HT1080 (cell line): ENCODE measurements at places on chromosomes 3 and 15.

DNA sequence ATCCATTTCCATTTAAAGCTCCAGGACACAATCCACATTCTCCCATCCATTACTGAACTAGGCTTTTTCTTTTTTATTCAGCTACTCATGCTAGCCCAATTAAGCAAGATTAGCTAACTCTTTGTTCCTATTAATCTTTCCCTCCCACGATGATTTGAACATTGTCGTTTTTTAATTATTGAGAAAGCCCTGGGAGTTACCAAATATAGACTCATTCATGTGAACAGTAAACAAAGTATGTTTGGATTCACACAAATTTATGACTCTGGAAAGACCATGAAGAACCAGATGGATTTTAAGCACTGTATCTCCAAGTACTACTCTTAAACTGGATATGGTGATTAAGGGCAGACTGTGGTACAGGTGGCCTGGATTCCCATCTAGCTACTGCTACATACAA is 82.2 kb downstream of the STRIT1 start:
- DNase-seq: no peak

GRCh38 chr3:197186887-197187588 is 111.4 kb downstream of the DLG1 start:
- DNase-seq: peak; percentile 56

DNA sequence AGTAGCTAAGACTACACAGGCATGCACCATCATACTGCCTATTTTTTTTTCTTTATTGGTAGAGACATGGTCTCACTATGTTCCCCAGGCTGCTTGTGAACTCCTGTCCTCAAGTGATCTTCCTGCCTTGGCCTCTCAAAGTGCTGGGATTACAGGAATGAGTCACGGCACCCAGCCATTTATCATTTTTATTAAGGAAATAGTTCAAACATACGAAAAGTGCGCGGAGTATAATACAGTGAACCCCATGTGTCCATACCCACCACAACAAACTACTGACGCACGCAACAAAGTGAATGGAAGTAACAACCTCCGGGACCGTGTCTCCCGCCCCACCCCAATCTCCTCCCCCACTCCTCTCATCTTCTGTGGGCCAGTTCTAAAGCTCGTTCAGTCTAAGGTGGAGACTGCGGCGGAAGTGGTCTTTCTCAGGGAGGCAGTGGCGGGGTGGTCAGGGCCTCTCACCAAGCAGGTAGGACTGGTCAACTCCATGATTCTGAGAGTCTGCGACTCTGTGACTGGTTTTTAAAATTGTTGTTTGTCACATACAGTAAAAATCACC is 42.1 kb downstream of the DNAJB8 start:
- DNase-seq: peak; percentile 67

GRCh38 chr15:77597804-77598453 is 34.8 kb downstream of the LINGO1 start:
- peak; percentile 60 for DNase-seq

GRCh38 chr15:29090617-29091466 is 178.8 kb downstream of the NSMCE3 start:
- peak; percentile 21 for DNase-seq

DNA sequence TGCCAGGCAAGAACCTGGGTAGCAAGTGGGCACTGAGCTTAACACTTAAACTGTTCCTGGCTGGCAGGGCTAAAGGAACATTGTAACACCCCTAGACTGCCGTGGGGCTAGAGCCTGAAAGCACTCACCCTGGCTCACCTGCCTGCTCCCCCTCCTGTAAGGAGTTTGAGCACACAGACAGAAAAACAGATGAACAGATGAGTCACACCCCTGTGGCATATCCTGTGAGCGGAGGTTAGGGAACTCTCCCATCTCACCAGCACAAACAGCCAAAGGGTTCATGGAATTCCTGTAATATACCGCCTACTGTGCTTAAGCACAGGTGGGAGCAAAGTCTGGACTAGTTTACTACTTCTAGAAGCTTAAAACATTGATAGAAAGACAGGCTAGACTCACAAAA is 300.1 kb downstream of the ROBO1 start:
- DNase-seq: peak; percentile 78

- peak; percentile 62 for DNase-seq
These were observed 113.9 kb downstream of the OXNAD1 start for GRCh38 chr3:16378920-16379319.

- no peak for DNase-seq
These were observed 35.6 kb downstream of the SNAPC5 start for GRCh38 chr15:66461917-66462316.

DNA sequence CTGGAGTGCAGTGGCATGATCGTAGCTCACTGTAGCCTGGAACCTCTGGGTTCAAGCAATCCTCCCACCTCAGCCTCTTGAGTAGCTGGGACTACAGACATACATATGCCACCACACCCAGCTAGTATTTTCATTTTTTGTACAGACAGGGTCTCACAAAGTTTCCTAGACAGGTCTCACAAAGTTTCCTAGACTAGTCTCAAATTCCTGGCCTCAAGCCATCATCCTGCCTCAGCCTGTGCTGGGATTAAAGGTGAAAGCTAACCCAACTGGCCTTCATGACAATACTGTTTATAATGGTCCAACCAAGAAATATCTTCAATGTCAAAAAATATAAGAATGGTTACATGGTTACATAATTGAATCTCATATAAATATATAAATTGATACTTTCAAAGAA is 24.0 kb downstream of the GPR176 start:
- no peak for DNase-seq

GRCh38 chr3:16060358-16060852 is 114.1 kb upstream of the GALNT15 start:
- DNase-seq: peak; percentile 99

DNA sequence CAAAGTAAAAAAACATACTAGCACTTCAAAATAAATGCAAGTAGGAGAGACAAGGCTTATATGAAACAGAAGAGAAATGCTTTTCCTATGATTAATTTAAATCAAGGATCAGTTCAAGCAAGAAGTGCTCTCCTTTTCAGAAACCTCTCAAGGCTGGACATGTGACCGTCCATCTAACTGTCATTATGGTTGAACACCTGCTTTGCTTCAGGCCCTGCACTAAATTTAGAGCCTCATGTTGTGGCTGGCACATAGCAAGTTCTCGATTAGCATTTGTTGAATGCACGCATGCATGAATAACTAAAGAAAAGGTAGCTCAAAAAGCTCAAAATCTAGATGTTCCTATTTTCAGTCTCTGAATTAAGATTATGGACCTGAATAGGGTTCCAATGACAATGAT is 82.0 kb downstream of the SV2B start:
- no peak for DNase-seq

DNA sequence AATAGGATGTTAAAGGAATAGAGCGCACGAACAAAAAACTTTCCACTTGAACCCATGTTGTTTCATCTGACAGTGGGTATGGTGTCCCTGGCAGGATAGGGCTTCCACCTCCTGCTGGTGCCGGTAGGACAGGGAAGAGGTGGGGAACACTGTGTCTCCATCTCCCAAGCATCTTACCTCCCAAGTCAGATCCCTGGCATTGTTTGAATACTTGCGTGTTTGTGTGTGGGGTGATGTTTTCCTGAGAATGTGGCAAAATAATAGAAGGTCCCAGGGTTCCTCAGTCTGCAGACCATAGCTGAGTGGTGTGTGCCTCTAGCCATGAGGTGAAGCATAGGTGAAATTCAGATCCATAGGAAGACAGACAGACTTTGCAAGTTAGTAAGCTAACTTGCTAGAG is 119.4 kb downstream of the IGF1R start:
- DNase-seq: no peak

GRCh38 chr15:71747128-71748083 is 62.9 kb upstream of the NR2E3 start:
- DNase-seq: peak; percentile 90

DNA sequence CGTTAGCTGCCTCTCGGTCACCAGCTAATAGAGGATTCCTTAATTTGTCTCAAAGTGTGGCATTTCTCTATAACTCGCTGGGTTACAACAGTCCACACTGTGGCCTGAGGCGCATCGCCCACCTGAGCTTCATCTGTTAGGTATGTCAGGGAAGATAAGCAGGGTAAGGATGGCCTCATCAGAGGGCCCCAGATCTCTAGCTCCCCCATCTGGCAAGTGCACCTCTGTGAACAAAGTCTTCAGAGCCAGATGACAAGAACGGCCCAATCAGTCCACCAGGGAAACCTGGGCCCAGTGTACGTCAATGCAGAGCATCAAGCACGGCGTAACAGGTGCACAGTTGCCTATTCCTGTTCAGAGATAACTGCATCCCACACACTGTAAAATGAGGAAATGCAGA is 23.2 kb downstream of the FRG2C start:
- no peak for DNase-seq

DNA sequence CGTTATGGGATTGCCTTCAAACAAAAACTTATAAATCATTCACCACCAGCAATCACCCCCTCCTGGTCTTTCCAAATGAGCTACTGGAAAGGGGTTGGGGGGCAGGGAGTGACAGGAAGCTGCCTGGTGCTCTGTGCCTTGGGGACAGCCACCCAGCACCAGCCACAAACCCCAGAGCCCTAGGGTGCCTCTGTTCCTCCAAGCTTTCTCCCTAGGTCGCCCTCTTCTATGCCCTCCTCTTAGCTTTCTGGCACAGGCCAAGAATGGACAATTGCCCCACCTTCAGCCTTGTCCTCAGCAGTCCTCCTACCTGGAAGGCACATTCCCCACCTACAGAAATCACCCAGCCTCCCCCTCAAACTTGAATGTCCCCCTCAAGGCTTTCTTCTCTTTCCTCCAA is 3.3 kb downstream of the OXTR start:
- no peak for DNase-seq

DNA sequence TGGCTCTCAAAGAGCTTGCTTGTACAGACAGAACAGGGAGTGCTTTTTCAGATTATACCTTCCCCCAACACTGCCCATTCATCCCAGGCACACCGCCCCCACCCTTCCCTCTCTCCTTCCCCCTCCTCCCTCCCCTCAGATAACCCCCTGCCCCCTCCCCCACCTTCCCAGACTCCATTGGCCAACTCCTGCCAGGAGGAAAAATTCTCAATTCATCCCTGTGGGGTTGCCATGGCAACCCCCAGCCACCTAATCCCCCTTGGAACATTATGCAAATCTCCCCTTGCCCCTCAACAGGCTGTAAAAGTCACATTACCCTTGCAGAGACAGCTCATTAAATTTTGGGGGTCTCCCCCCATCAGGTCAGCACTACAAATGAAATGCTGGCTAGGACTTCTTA is 14.3 kb downstream of the TLE3 start:
- DNase-seq: no peak

DNA sequence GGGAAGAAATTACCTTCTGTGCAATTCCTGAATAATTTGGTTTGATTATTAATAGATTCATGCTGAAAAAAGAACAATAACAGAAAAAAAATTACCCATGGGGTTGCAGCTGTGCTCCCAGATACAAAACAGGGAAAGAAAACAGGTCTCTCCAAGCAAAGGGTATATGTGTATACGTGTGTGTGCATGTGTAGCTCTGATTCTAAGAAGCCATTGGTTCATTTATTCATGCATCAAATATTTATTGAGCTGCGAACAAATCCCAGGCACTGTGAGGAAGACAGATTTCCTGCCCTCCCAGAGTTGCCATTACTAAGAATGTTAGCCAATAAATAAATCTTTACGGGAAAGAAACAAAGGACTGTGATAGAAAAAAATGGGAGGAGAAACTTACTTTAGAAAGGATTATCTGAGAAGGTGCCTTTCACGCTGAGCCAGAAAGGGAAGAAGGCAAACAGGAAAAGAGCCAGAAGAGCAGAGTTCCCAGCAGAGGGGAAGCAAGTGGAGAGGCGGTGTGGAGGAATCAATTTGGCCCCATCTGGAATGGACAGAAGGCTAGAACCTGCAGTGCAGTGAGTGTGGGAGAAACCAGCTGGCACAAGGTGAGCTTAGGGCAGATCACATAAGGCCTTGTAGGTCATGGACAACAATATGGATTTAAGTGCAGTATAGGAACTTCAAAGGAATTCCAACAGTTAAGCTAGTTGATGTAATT is 20.7 kb downstream of the CHL1 start:
- no peak for DNase-seq

DNA sequence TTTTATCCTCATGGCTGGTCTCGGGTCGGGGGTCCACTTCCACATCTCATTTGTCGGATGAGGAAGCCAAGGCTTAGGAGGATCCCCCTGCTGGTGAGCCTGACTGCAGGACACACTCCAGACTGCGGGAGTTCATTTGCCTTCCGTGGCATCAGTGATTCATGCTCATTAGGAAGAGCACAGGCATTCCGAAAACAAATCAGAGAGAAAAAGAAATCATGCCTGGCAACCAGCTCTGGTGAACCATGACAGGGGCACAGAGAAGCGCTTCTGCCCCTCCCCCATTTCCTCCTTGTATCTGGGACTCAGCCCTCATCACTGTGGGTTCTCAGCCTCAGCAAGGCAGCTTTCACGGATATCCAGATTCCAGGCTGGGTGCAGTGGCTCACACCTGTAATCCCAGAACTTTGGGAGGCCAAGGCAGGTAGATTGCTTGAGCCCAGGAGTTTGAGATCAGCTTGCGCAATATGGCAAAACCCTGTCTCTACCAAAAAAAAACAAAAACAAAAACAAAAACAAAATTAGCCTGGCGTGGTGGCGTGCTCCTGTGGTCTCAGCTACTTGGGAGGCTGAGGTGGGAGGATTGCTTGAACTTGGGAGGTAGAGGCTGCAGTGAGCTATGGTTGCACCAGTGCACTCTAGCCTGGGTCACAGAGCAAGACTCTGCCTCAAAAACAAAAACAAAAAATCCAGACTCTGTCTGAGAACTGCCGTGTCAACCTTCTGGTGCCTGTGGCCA is 28.4 kb downstream of the IRAK2 start:
- peak; percentile 94 for DNase-seq

DNA sequence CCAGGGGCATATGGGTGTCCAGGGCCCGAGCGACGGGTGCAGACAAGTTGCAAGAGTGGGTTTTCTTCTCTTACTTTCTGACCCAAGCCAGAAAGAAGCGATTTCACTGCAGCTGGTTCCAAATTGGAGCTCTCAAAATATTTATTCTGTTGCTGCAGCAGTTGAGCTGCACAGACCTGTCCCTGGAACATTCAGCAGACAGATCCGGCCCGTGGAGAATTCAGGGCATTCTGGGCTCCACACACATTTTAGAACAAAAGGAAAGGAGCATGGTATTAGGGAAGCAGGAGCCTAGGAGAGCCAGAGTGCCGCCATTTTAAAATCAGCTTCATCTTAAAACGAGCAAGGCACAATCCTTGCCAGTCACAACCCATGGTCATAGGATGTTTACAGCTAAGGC is 135.3 kb upstream of the TPM1 start:
- DNase-seq: no peak

- DNase-seq: no peak
These were observed 599.0 kb downstream of the ZPLD1 start for GRCh38 chr3:103033841-103034240.

GRCh38 chr3:119342176-119342575 is 48.0 kb downstream of the ARHGAP31 start:
- DNase-seq: no peak
